ENCODE measurements at places on chromosomes 1 and 21.

- DNase-seq, result no peak
Measured at GRCh38 chr1:47711848-47712492, 274.1 kb downstream of the FOXD2 start.

GRCh38 chr1:35369922-35370671 is 101.6 kb downstream of the ZMYM4 start:
- DNase-seq, result no peak

DNA sequence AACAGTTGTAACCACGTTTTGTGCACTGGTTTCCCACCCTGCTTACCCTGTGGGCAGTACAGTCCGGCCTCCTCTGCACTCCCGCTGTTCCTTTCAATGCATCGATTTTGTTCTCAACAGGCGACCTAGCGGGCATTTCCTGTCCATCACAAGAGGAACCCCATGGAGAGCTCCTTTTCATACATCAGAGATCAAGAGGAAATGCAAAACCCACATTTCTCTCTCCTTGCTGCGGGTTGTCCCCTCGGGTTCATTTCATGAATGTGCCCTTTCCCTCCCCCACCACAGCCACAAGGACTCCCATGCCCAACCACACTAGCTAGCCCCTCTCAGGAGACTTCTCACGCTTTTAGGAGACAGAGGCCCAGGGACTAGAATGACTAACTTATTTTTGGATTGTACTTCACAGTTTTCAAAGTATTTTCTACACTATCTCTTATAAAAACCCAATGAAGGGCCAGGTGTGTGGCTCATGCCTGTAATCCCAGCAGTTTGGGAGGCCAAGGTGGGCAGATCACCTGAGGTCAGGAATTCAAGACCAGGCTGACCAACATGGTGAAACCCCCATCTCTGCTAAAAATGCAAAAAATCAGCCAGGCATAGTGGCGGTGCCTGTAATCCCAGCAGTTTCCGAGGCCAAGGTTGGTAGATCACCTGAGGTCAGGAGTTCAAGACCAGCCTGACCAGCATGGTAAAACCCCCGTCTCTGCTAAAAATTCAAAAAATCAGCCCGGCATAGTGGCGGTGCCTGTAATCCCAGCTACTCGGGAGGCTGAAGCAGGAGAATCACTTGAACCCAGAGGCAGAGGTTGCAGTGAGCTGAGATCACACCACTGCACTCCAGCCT is 18.4 kb downstream of the ATP1A4 start:
- DNase-seq, result no peak

- DNase-seq, result no peak
Measured at GRCh38 chr21:44571844-44572782, 1.4 kb upstream of the KRTAP10-4 start.

- no peak for DNase-seq
Measured at GRCh38 chr1:101002551-101002950, 23.0 kb downstream of the DPH5 start.

DNA sequence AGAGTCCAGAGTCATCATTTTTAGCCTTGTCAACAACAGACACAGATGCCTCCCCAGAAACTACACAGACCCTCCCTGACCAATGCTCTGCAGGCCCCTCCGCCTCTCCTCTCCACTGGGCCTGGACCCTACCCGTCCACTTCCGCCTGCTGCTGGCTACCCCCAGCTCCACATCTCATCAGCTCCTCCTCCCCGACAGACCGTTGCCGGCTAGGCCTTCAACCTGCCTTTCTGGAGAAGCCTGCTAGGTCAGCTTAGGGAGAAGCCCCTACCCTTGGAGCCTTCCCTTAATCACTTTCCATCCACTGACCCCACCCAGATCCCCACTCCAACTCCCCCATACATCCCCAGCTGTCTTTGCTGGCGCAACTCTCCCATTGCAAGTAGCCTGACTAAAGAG is 1.4 kb downstream of the TRIM17 start:
- DNase-seq, result no peak
